Immature natural killer cell (primary cell): ENCODE measurements at places on chromosomes 2 and 18. TPM values are rescaled to one million over a fixed set of nuclear protein-coding genes. Genes with fewer than 3 reads are reported as not detected.

Gene PLCL1
- 0.51 TPM for polyA plus RNA-seq

Gene INHBB
- not detected for polyA plus RNA-seq

Gene FSIP2
- polyA plus RNA-seq: not detected

Gene MROH2A
- not detected for polyA plus RNA-seq

Gene MYOM1
- polyA plus RNA-seq: 1.2 TPM

Gene SPDYA
- not detected for polyA plus RNA-seq

Gene ITGA6
- 39.9 TPM for polyA plus RNA-seq

Gene HOXD9
- not detected for polyA plus RNA-seq

Gene CKAP2L
- 0.08 TPM for polyA plus RNA-seq

Gene SLC40A1
- 5.0 TPM for polyA plus RNA-seq

Gene CERKL
- 15.8 TPM for polyA plus RNA-seq

DNA sequence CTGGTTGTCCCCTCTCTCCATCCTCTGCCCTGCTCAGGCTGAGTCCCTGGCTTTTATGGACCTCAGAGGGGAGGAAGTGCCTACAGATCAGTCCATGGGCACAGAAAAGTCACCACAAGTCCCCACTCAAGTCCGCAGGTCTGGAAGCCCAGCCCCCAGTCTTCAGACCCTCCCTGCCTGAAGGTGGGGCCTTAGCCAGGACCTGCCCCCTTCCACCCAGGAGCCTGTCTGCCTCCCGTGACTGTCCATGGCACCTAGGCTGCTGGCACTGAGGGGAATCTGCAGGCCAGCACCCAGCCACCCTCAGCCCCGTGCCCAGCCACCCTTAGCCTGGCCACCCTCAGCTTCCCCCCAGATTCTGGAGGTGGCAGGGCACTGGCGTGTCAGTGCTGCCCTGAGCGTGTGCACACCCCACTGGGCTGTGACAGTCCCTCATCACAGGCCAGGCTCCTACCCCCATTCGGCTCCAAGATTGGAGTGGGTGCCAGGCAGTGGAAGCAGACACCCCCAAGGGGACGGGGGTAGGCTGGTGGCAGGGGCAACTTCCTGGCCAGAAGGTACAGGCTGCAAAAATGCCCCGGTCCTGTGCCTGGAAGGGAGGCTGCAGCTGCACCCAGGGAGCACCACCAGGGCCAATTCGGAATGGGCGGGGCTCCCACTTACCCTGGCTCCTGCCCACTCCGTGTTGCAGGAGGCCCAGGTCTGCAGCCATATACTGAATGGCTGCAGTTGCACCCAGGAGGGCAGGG lies 154.7 kb upstream of the RMP24 start:
- DNase-seq: no peak

DNA sequence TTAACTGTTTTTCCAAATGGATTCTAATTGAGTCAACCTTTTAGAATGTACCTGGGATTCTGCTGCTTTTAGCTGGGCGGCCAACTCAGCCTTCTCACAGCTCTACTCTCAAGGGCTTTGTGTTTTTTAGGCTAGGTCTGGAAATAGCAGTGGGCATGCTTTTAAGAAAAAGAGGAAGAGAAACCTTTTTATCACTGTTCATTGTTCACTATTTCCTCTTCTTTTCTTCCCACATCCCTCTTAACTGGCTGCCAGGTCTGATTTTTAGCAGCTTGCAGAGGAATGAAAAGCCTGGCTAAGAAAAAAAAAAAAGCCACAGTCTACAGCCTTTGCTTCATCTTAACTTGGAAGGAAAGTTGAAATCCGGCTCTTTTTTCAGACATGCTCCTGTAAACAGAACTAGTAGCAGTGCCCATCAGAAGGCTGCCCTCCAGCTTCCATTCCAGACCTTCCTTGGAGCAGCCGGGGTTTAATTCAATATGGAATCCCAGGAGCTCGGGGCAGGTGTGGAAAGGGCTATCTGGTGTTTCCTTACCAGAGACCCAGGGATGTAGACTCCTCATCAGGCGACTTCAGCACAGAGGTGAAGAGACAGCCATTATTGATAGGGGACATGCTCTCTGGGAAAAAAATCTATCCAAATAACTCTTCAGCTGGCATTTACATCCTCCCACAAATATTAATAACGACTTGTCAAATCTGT lies 230.7 kb downstream of the MYO3B start:
- DNase-seq: no peak

DNA sequence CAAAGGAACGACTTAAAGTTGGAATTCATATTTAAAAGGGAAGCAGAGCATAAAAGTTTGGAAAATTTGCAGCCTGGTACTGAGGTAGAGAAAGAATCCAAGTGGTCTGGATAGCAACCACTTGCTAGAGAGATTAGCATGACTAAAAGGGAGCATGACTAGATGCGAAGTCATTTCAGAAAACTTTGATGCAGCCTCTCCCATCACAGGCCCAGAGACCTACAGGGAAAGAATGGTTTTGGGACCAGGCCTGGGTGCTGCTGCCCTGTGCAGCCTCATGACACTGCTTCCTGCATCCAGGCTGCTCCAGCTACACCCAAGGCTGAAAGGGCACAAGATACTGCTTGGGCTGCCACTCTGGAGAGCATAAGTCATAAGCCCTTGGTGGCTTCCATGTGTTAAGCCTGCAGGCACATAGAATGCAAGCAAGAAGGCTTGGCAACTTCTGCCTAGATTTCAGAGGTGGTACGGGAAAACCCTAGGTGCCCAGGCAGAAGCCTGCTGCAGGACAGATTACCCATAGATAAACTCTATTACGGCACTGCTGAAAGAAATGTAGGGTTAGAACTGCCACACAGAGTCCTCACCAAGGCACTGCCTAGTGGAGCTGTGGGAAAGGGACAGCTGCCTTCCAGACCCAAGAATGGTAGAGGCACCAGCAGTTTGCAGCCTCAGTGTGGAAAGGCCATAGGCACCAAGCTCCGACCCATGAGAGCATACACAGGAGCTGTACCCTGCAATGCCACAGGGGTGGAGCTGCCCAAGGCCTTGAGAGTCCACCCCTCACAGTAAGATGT lies 12.6 kb upstream of the CHN1 start:
- DNase-seq: no peak

- no peak for DNase-seq
These were observed 6.2 kb upstream of the DAPL1 start for GRCh38 chr2:158788951-158789350.

GRCh38 chr2:7119132-7119835 lies 202.1 kb downstream of the RNF144A start:
- no peak for DNase-seq

DNA sequence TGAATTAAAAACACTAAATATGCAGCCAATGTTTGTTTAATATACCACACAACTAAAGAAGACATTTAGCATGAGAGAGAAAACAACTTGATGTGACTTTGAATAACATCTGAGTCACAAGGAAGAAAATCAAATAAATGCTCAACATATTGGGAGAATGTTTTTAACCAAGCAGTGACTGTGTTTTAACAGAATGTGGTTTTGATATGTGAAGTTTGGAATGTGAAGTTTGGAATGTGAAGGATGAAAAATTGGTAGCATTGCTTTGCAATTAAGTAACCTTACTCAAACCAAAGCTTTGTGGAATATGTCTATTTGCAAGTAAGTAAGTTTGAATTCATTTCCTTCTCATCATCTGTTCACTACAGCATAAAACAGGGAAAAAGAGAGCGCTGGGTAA lies 128.2 kb upstream of the DNAJC10 start:
- DNase-seq: no peak

GRCh38 chr2:101479328-101479727 lies 4.4 kb upstream of the RFX8 start:
- no peak for DNase-seq

GRCh38 chr2:162072181-162072702 lies 1.8 kb downstream of the DPP4 start:
- no peak for DNase-seq

GRCh38 chr2:134518101-134518500 lies 200.7 kb downstream of the TMEM163 start:
- no peak for DNase-seq

- no peak for DNase-seq
These were observed 58.8 kb downstream of the RNF144A start for GRCh38 chr2:6975988-6976387.

GRCh38 chr2:158777077-158777476 lies 18.0 kb upstream of the DAPL1 start:
- DNase-seq: no peak

DNA sequence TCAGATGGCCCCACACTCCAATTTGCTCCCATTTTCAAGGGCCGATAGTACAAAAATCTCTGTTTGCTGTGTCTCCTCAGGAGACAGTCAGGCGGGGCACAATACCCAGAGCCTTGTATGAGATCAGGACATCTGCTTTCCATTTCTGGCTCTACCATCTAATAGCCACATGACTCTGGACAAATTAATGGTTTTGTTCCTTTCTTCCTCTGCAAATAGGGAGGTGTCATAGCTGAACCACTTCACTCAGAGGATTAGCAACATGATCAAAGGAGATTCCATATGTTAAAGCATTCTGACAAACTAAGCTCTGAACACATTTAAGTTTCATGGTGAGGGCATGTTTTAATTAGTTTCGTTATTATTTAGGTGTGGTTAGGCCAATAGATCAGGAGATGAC lies 602.1 kb upstream of the SYT4 start:
- DNase-seq: no peak

- DNase-seq: no peak
These were observed 193.4 kb downstream of the LRRTM1 start for GRCh38 chr2:80111185-80111584.

GRCh38 chr2:88853403-88853790 lies 161.9 kb downstream of the RPIA start:
- DNase-seq: no peak

- no peak for DNase-seq
These were observed 366.9 kb downstream of the NYAP2 start for GRCh38 chr2:225766431-225766830.

GRCh38 chr2:230666885-230667712 lies 45.5 kb upstream of the CAB39 start:
- no peak for DNase-seq

DNA sequence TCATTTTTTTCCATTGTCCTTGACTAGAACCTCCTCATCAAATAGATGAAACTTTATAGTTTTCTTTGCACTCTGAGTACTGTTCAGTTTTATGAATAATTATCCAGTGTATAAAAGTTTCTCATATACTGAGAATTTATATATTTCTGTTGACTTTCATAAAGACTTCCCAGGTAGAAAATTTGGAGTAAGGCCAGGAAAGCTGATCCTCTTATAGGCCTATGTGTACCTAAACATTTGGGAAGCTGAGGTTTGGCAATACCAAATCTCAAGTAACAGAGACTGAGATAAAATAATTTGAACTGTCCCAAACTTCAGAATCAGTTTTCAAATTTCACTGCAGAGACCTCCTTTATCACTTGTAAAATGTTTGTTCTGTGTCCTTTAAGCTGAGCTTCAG lies 43.4 kb downstream of the CCDC102B start:
- no peak for DNase-seq

GRCh38 chr2:68831686-68832232 lies 39.4 kb downstream of the BMP10 start:
- no peak for DNase-seq

GRCh38 chr18:33745871-33746545 lies 168.0 kb downstream of the ASXL3 start:
- DNase-seq: no peak

DNA sequence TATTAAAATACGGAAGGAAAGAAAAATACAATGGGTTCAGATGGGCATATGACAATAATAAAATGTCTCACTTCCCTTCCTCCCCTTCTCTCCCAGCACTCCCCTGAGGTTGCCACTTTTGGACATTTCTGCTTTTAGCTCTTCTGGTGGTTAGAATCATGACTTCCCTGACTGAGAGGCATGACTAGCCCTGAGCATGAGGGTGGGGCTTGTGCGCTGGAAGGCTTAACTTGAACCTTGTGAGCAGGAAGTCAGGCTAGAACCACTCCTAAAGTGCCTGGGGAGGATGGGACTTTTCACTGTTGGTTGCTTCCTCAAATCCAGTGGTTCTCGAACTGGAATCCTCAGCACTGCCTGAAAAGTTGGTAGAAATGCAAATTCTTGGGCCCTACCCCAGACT lies 19.7 kb upstream of the ARHGAP25 start:
- no peak for DNase-seq

DNA sequence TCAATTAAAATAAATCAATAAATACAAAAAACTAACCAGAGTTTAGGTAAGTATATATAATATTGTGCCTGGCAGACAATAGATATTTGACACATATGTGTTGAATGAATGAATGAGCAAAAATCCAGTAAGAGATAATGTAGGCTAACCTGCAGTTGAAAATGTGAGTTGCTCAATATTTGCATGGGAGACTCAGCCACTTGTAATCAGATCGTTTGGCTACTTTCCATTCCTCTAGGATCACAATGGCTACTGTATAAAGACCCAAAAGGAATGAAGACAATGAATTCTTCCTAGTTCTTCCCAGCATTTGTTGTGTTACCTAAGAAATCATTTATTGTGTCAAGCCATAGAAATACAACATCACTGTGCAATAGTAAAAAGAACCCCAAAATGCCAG lies 25.3 kb downstream of the PIEZO2 start:
- DNase-seq: no peak

DNA sequence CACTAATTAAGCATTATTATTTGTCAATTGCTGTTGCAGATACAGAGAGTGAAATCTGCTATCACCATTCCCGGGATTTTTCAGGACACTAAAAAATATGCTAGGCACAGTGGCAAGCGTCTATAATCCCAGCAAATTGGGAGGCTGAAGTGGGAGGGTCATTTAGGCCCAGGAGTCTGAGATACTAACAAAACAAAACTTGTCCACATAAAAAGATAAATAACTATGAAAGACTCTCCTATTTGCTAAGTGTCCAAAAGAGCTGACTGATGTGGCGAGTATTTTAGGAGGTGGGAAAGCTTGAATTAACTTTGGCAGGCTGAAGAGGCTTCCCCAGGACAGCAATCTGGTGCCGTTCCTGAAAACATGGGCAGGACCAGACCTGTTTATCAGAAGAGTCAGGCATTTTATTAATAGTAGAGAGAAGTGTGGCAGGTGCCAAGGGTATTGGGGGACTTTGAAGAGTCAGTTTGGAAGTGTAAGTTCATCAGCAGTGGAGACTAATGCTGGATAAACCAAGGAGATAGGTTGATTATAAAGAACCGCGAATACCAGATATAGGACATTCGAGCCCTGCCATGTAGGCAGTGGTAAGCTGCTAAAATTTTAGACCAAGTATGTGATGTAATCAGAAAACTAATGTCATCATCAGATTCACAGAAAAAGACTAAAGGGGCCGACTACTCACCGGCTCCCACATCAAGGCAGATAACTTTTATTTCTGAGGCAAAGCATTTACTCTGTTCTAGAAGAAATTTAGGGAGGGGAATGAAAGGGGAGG lies 201.8 kb downstream of the EPHA4 start:
- DNase-seq: no peak

- DNase-seq: no peak
These were observed 17.1 kb upstream of the AAK1 start for GRCh38 chr2:69660637-69661036.
